Stimulated activated CD8-positive, alpha-beta memory T cell treated with anti-CD3 and anti-CD28 coated beads, Interleukin-7, amount 100 ng/mL, for 48 hours (primary cell): ENCODE measurements at places on chromosomes 16 and 17.

DNA sequence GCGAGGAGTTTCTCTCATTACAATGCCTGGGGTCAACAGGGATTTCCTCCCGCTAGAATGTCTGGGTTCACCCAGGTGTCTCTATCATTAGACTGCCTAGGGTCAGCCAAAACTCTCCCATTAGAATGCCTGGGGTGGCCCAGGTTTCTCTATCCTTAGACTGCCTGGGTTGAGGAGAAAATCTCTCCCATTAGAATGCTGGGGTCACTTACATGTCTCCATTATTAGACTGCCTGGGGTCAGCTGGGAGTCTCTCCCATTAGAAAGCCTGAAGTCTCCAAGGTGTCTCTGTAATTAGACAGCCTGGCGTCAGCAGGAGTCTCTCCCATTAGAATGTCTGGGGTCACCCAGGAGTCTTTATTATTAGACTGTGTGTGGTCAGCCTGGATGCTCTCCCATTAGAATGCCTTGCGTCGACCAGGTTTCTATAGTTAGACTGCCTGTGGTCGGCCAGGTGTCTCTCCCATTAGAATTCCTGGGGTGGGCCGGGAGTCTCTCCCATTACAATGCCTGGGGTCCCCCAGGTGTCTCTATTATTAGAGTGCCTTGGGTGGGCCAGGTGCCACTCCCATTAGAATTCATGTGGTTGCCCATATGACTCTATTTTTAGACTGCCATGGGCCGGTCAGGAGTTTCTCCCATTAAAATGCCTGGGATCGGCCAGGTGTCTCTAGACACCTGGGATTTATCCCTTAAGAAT, 2272.1 kb downstream of the TP53TG3F start:
- DNase-seq, result no peak

DNA sequence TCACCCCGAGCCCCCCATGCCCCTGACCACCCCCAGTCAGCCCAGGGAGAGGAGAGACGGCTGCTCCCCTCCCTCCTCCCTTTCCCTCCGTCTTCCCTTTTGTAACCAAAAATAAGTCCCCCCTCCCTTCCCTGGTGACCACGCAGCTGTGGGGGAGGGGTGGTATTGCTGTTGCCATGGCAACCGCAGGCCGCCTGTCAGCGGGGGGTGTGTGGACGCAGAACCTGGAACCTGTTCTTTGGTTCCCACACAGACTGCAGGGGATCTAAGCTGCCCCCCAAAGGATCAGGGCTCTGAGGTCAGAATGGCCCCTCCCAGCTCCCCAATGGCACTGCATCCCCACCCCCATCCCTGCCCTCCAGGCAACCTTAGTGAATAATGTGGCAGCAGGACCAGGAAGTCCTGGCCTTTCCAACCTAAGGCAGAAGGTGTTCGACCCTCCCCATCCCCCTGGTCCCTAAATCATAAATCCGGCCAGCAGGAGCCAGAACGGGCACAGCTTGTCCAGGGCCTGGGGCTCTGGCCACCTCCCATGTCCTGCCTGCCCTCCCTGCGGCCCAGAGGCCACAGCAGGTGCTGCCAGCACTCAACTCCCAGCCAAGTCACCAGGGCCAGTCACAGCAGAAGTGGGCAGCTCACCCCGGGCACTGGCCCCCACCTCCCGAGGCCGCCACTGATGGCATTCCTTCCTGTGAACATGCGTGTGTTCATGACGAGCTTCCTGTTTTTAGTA, 12.0 kb downstream of the CA4 start:
- DNase-seq, result no peak

DNA sequence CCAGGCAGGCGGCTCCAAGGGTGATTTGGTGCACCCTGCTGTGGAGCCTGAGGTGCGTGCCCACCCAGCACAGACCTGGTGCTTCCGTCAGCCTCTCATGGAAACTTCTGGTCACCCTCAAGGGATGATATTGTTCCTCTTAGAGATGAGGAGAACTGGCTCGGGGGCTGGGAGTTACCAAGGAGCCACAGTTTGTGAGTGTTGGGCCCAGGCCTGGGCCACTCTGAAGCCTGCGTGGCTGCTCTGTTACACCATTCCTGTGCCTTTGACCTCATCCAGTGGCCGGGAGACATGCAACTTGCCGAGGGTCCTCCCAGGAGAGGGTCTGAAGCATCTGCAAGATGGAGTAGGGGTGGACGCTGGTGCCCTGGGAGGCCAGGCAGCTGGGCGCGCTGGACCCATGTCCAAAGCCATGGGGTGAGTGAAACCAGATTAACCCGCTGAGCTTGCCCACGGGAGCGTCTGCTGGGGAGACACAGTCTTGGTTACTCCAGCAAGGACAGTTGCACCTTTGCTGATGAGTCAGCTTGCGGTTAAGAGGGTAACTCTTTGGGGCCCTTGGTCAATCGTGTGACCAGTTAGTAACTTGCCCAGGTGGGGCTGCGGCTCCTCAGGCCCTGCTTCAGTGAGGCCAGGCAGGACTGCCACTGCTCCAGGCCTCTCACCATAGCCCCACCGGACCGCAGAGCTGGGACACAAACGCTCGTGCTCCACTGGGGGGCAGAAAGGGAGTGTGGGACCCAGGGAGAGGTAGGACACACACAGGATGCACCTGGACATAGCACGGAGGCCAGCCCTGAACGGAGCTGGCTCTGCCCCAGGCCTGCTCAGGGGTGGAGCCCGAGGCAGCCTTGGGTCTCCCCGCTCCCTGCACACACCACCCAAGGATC, 7.5 kb downstream of the C16orf90 start:
- DNase-seq, result no peak

DNA sequence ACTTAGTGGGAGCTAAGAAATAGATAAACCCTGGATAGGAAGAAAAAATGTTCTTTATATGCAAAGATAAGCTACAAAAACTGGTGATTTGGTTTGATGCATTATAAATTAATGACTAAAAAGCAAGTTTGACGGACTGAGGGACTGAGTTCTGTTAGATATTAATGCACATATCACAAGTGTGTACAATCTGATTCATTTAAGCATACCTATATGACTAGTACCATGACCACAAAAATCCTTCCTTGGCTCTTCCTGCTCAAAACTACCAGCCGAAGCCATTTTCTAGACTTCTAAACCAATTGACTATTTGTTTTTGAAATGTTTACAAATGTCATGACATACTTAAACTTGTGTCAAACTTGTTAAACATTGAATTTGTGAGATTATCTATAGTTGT, 374.5 kb upstream of the MON1B start:
- no peak for DNase-seq

GRCh38 chr17:42283241-42284023, 4.9 kb upstream of the STAT5A start:
- DNase-seq, result no peak

- DNase-seq, result no peak
Observed at GRCh38 chr17:36576793-36577192, 14.9 kb upstream of the DHRS11 start.

DNA sequence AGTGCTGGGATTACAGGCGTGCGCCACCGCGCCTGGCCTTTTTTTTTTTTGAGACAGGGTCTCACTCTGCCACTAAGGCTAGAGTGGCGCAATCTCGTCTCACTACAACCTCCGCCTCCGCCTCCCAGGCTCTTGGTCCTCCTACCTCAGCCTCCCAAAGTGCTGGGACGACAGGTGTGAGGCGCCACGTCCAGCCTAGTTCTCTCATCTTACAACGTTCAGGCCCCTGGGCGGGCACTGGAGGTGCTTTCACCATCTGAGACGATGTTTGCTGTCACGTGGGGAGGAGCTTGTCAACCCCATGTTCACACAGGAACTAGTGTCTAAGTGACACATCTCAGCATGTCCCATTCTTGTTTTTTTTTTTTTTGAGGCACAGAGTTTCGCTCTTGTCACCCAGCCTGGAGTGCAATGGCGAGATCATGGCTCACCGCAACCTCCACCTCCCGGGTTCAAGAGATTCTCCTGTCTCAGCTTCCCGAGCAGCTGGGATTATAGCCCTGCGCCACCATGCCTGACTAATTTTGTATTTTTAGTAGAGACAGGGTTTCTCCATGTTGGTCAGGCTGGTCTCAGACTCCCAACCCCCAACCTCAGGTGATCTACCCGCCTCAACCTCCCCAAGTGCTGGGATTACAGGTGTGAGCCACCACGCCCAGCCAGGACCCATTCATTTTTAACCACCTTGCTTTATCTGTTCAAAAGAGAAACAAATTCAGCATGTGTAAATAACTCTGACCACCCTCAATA, 5.2 kb upstream of the FANCA start:
- no peak for DNase-seq

DNA sequence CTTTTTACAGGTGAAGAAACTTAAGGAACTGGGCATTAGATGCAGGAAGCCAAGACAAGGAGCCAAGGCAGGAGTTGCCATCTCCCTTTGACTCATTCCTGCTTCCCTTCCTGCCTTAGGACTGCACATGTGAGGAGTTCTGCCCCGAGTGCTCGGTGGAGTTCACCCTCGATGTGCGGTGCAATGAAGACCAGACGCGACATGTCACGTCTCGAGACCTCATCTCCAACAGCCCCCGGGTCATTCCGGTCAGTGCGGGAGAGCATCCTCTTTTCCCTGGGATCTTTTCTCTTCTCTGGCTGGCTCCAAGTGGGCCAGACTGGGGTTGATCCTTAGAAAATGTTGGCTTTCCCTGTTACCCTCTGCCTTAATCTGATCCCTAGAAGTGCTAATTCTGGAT, 6.6 kb downstream of the POLR2C start:
- DNase-seq, result no peak

GRCh38 chr16:57387598-57388354, 15.5 kb downstream of the CX3CL1 start:
- no peak for DNase-seq

GRCh38 chr17:69574257-69575197, 160.0 kb downstream of the MAP2K6 start:
- no peak for DNase-seq

DNA sequence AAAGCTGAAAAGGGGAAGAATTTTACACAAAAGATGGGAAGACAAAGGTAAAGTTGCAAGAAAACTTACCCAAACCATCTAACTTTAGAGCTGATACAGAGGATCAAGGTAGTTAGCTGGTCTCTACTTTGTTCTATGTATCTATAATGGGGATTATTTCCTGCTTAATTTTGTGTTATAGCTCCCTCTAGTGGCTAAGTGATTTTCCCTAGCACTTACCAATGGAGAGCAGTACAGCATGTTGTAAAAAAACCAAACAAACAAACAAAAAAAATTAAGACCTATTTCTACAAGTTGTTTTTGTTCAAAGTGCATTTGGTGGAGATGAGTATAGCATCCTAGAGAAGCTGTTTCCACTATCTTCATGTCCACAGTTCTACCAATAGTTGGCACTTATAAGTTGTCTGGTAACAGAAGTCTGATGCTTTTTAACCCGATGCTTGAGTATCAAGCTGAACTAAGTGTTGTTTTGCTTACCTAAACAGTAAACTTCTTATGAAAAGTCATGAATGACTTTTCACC, 7.5 kb downstream of the SRSF1 start:
- no peak for DNase-seq

- DNase-seq, result no peak
Observed at GRCh38 chr16:54422569-54422978, 136.0 kb upstream of the IRX3 start.

DNA sequence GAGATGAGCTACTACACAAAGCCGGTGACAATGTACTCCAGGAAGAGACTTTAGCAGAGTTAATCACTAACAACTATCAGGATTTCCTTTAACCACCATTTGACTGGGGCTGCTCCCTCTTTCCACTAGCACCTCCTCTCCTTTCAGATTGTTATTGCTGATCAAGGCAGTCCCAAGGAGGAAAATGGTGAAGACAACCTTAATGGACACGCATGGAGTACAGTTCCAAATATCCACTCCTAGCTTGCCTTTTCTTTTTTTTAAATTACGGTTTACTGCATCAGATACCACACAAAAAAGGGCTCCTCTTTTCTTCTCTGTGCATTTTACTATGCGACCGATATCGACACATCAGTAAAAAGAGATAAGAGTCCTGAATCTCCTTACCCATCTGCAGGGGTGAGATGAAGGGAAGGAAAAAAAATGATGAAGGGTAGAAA, 30.9 kb downstream of the FAM222B start:
- DNase-seq, result no peak

DNA sequence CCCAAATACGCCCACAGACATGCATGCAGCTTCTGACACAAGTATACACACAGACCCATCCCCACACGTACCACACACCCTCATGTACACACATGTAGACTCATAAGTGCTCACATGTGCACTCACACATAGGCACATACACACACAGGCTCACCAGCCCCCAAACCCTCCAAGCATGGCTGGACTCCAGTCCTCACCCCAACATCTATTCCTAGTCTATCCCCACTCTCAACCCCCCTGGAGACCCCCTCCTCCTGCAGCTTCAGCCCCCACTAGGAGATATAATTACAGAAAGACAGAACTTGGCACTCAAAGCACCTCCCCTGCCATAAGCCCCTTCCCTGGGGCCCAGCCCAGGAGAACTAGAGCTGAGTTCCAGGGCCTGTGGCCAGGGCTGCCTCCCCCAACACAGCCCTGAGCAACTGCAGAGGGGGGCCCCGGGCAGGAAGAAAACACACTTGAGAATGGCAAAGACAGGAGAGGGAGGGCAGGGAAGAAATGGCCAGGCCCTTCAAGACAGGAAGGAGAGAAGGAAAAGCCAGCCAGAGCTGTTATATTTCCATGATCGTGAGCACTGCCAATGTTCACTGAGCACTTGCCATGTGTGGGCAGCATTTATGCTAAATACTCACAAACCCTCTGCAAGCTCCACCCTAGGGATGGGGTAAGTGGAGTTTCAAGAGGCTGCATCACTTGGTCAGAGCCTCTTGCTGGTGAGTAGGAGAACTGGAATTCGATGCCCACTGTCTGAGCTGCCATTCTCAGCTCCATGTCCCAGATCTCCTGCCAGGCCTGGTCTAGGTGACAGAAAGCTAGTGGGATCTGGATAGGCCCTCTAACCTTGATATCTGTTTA, 224.5 kb downstream of the ZNF423 start:
- no peak for DNase-seq

DNA sequence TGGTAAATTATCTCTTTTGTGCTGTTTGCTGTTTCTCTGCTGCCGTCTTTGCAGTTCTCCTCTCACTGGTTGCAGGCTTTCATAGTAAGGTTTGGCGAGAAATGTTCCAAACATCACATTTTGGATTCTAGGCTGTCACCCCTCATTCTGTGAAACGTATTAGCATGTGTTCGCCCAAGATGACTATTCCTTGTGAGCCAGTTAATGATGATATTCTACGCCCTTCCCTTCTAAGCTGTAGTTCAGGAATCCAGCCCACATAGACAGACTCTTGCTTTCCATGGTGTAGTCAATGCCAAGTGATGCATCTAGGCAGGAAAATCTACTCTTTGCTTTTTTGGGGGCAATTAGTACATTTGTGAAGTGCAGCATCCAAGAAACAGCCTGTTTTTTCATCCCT, 14.4 kb downstream of the UBFD1 start:
- no peak for DNase-seq

GRCh38 chr17:66789093-66789492, 45.8 kb upstream of the CACNG5 start:
- DNase-seq, result no peak

GRCh38 chr16:31268033-31268365, 8.2 kb downstream of the ITGAM start:
- DNase-seq, result no peak

GRCh38 chr17:323181-323580, 29.4 kb downstream of the RPH3AL start:
- DNase-seq, result no peak
